ENCODE measurements at places on chromosomes 2 and 18.
A peak's percentile ranks its signal among the peaks of the same experiment; 100 is the strongest.

GRCh38 chr18:26495287-26495686, 53.1 kb downstream of the KCTD1 start:
- no peak for DNase-seq

DNA sequence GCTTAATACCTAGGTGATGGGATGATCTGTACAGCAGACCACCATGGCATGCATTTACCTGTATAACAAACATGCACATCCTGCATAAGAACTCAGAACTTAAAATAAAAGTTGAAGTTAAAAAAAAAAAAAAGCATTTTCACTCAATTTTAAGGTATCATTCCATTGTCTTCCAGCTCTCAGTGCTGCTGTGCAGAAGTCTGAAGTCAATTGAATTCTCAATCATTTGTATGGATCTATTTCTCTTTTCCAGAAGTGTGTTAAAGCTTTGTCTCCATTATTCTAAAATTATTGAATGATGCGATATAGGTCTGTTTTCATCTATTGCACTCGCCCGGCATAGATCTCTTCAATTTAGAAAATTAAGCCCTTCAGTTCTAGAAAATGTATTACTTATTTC, 202.5 kb upstream of the EPAS1 start:
- no peak for DNase-seq

DNA sequence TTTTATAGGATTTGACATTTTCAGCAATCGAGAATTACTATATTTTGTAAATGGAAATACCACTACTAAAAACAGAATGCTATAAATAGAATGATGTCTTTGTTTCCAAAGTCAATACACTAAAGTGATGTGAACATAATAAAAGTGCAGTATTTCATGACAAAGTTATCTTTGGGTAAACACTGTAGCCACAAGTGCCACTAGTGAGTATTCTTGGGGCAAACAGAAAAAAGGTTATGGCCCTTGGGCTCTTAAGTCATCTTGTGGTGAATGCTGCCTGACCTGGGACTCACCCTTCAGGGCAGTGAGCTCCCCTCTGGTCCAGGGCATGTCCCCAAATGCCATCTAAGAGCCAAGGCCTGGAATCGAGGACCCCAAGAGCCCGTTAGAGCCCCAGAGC, 99.2 kb upstream of the KYNU start:
- no peak for DNase-seq

DNA sequence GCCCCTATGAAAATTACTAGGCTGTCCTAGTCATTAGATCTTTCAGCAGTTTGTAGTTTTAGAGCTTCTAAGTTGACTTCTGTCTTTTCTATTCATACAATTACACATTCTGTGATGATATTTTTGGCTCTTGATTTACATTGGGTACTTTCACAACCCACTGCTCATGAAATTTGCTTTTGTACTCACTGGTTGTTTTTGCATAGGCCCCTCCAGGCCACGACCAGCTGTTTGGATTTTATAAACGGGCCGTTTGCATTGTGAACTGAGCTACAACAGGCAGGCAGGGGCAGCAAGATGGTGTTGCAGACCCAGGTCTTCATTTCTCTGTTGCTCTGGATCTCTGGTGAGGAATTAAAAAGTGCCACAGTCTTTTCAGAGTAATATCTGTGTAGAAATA, 193.8 kb downstream of the RPIA start:
- no peak for DNase-seq

GRCh38 chr2:38470115-38470514, 93.0 kb upstream of the ATL2 start:
- DNase-seq: no peak

- peak; percentile 53 for DNase-seq
Measured at GRCh38 chr2:121999264-121999663, 243.8 kb downstream of the TSN start.

DNA sequence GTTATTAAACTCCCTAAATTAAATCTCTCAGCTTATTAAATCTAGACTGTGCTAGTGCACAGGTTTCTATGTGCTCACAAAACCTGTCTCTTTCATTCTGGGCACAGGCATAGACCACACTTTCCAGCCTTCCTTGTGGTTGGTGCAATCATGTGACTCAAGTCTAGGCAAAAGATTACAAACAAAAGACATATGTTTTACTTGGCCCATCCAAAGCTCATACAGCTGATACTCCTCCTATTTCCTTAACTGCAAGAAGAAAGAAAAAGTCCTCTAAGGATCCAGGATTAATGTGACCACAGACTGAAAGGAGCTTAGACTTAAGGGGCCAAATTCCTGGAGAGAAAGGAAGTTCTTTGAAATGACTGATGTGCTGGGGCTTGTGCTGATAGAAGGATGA, 731.3 kb upstream of the RAB6C start:
- DNase-seq: no peak

- peak; percentile 24 for DNase-seq
Measured at GRCh38 chr18:44170208-44170880, 510.3 kb upstream of the SETBP1 start.

DNA sequence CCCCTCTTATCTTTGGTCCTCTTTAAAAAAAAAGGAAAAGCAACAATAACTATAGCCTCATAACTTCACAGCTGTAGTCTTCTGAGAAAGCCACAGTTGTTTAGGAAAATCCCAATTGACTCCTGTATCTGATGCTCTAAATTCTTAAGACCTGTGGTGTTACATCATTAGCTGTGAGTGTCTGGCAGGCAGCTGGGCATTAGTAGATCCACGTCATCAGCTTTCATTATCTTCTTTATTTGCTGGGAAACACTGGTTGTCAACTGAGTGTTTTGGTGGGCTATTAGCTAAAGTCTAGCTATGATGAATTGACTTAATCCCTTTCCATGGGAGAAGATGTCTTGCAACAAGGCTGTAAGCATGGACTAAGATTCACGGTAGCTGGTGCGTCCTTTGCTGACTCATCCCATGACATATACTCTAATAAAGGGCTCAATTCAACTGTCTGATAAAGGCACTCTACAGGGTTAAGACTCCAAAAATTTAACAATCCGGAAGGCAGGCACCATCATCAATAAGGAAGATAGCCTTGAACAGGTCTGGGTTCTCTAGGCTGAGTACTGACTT, 517.2 kb downstream of the PLCL1 start:
- DNase-seq: peak; percentile 3

DNA sequence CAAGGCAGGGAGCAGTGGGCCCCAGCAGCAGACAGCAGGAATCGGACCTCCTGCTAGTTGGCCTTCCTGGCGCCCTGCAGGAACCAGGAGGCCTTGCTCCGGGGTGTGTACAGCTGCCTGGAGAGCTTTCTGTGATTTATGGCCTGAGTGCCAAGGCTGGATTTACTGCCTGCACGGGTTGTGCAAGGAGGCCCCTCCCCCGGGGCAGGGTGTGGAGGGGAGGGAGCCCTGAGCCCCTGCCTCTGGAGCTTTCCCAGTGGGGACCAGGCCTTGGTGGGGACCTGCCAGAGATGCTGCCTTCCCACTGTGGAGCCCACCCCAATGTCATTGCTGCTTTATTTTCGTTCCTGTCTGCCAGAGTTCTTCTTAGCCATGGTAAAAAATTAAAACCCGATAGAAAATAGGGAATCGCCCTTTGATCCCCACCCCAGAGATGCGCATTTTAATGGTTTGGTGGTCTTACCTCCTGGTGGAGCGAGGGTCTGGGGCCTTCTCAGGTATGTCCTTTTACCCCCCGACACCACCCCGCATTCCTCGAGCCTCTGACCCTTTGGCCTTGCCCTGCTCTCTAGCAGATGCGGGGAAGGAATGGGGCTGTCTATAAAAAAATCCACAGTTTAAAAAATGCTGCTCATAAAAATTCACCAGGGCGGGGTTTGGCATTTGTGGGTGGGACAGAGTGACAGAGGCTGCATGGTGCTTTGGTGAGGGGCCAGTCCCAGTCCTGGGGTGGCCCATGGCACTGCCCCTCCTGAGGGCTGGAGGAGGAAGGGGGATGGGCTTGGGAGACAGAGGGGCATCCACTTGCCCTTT, 6.9 kb upstream of the RALB start:
- DNase-seq: no peak

DNA sequence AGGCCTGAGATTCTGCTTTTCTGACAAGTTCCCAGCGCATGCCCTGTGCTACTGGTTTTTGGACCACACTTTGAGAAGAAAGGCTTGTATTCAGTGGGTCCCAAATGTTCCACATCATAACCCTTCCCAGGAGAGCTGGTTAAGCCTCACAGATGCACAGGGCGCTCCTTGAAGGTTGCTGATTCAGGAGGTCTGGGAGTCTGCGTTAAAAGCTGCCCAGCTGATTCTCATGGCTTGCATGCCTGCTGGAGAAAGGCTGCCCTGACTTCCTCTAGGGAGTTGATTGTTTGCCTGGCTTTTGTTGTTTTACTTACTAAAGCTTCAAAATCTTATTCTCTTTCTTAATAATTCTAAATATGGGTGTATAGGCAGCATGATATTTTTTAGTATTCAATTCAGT, 20.7 kb downstream of the CRYGD start:
- no peak for DNase-seq

GRCh38 chr2:99152199-99152895, 2.4 kb downstream of the TSGA10 start:
- DNase-seq: no peak

DNA sequence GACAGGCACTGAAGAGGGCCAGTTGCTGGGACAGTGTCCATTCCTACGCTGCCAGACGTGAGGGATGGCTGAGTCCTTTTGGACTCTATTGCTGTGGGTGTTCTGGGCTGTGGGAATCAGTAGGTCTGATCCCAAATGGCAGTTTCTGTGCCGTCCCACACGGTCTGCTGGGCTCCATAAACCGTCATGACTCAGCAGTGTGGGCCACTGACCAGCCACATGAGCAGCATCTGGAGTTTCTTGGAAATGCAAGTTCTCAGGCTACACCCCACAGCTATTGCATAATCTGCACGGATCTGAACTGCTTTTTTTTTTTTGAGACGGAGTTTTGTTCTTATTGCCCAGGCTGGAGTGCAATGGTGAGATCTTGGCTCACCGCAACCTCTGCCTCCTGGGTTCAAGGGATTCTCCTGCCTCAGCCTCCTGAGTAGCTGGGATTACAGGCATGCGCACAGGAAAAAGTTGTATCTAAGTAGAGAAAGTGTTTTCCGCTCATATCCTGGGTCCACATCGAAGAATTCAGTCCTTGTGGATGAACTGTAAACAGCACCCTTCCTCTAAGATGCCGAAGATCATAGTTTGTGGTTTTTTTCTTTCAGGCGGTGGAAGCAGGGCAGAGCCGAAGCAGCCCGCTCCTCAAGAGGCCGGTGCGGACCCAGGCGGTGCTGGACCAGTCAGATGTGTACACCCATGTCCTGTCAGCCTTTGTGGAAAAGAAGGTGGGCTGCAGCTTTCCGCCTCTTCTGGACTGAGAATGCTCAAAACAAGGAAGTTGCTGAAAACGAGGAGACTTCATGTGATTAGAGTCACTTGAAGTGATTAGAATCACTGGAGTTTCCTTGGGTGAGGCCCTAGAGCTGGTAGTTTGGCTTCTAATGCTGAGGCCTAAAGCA, 25.5 kb downstream of the RMC1 start:
- DNase-seq: peak; percentile 63

DNA sequence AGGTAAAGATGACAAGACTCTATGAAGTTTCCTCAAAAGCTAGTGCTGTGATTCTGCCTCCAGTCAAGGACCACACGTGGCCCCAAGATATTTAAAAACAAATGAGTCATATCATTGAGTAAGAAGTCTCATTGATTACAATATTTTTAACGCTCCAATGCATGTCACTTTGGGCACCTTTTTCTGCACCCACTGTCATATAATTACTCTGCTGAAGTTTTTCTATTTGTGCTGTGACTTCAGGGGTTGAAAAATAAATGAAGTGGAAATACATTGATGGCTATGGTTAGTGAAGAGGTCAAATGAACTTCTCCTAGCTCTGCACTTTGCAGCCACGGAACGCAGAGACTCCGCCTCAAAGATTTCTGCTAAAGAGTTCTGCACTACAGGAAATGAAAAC, 344.3 kb upstream of the KYNU start:
- DNase-seq: no peak

DNA sequence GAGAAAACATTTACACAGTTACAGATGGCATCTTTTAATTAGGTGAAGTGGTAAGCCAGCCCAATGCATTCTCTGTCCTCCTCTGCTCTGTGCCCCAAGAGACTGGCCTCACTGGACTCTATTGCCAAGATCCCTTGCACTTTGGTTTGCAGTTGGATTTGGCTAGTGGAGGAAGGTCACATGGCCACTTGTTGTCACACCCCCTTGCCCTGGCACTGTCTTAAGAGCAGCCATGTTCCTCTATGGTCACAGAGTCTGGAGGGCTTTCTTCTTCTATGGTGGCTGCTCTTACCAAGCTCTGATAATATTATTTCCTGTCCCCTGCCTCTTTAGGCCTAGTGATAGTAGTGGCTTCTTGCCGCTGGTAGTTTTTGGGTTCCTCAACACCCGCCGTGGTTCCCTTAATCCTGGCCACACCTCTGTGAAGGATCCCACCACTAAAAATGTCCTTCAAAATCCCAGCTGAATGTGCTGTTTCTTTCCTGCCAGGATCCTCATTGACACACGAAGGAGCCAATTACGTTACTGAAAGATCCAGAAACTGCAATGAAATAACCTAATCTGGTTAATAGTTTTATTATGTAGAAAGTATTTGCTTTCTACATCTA, 111.1 kb downstream of the CDC42EP3 start:
- DNase-seq: no peak

- DNase-seq: peak; percentile 25
Measured at GRCh38 chr18:36578871-36579710, 249.7 kb downstream of the TPGS2 start.

DNA sequence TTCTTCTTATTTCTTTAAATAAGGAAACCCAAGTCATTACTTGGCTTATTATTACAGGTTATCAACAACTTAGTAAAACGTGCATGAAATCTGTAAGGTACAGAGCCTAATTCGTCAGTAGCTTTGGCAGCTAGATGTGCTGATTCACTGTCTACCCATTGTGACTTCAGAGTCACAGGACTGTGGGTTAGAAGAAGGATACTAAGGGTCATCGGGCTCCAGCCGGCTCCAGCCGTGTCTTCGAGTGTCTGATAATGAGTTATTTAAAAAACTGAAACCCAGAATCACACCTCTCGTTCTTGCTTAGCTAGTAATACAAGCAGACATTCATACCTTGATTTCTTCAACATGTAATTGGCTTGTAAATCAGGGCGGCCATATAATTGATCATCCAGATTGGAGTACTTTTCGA, 170.5 kb downstream of the FMNL2 start:
- DNase-seq: peak; percentile 90

DNA sequence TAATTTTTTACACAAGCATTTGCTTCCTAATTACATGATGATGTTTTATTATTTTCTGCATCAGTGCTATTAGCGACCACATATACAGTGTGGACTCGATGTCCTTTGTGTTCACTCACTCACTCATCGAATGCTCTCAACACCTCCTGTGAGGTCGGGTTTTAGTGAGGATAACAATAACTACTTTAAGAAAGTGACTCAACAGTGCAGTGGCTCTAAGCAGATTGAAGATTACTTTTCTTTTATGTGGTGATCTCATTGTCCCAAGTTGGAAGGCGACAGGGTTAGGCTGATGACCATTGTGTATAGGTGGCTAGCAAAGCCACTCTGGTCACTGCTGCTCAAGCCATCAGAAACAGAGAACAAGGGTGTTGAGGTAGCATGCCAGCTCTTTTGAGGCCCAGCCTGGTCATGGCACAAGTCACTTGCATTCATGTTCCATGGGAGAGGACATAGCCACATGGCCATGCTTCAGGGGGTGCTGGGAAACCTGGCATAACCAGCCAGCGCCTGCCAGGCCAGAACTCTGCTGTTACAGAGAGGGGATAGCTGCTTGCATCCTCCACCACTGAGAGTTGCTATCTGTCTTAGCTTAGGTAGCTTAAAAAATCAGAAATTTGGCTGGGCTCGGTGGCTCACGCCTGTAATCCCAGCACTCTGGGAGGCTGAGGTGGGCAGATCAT, 60.4 kb downstream of the PDCL3 start:
- DNase-seq: no peak

- DNase-seq: no peak
Measured at GRCh38 chr2:122007577-122007976, 252.1 kb downstream of the TSN start.

GRCh38 chr2:161946489-161947107, 127.4 kb downstream of the DPP4 start:
- DNase-seq: peak; percentile 66

Measured in cardiac fibroblast (primary cell).